Activated naive CD8-positive, alpha-beta T cell treated with anti-CD3 and anti-CD28 coated beads, Interleukin-2, amount 50 U/mL, for 24 hours (primary cell): ENCODE measurements at places on chromosomes 2 and 18.

- no peak for DNase-seq
- H3K27ac ChIP-seq = no peak overlapping the region
- no peaks in the 10 kb centered on the region for H3K36me3 ChIP-seq
- H3K27me3 ChIP-seq = no peaks in the 10 kb centered on the region
- H3K4me1 ChIP-seq = no peaks in the 10 kb centered on the region
- H3K4me3 ChIP-seq = no peak overlapping the region
These were observed 104.2 kb upstream of the RND3 start for GRCh38 chr2:150591496-150592285.

- peaks cover 6% of the 10 kb centered on the region for H3K4me1 ChIP-seq
- no peaks in the 10 kb centered on the region for H3K27me3 ChIP-seq
- H3K4me3 ChIP-seq = no peak overlapping the region
- H3K36me3 ChIP-seq = no peaks in the 10 kb centered on the region
- peak; percentile 39 for DNase-seq
- peak overlapping the region; percentile 84 for H3K27ac ChIP-seq
These were observed 58.7 kb upstream of the SP3 start for GRCh38 chr2:174023591-174024523.

DNA sequence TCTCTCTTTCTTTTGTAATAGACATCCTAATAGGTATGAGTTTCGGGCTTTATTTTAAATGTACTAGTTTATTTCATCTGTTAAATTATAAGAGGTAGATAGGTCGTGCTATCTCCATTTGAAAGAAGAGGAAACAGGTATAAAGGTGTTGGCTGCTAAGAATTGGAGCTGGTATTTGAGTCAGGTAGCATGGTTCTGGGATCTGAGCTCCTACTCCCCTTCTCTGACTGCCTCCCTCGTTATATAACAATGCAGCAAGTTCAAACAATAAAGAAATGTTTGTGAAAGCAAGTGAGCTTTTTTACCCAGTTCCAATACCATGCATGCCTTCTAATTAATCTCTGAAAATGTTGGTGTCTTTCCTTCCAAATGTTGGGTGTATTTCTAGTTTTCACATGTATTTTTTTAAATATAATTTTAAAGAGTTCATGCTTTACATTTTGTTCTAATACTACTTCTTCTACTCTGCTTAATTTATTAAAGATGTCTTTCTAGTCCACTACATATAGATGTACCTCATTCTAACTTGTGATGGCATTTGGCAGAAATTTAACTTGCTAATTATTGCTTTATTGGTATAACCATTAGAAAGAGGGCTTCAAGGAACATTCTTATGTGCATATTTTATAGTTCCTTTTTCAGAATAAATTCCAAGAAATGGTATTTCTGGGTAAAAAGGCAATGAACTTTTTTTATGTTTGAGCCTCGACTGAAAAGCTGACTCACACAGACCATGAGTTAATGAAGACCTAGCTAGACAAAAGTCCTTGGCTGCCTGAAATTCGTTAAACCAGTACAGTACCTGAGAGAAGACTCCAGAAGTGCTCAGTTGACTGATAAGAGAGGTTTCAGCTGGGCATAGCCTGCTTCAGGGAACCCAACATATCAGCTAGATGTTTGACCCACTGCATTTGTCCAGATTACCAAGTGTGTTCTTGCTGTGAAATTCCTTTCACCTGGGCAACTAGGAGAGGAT, 133.5 kb downstream of the CERS6 start:
- H3K4me1 ChIP-seq = peaks cover 32% of the 10 kb centered on the region
- no peaks in the 10 kb centered on the region for H3K27me3 ChIP-seq
- H3K4me3 ChIP-seq = no peak overlapping the region

GRCh38 chr2:136054856-136055255, 63.1 kb downstream of the CXCR4 start:
- no peaks in the 10 kb centered on the region for H3K27me3 ChIP-seq
- peaks cover 2% of the 10 kb centered on the region for H3K36me3 ChIP-seq
- peak overlapping the region; percentile 31 for H3K27ac ChIP-seq
- DNase-seq = no peak
- H3K4me3 ChIP-seq = no peak overlapping the region
- H3K4me1 ChIP-seq = peaks cover 90% of the 10 kb centered on the region

DNA sequence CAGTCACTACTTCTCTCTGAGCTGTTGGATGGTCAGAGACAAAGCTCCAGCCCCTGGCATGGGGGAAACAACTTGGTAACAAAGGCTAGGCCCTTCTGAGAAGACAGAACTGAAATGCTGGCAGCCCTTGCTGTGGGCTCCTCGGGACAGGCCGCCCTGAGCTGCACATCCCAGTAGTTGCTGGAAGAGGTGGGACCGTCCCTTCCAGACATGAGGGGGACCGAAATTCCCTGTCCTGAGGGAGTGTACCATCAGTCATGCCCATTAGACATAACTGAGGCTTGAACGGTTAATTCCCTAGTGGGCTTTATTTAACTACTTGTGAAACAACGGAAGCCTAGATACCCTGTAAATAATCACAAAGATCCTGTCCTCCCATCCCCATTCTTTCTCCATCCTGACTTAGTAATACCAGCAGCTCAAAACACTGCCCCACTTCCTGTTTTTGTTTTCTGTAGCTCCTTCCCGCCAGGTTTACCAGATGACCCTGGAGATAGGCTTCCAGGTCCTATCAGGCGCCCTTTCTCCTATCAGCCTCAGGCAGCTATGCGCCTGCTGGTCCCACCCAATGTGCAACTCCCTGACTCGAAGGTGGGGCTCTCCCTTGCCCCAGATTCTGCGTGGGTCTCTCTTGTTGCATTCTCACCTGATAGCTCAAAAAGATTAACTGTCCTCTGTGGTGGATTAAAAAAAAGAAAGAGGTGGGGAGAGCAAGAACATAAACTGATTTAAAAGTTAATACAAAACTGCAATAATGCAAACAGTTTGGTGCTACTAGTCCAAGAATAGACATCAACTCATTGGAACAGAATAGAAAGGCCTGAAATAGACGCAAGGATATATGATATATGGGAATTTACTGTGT, 37.0 kb upstream of the NT5DC4 start:
- no peaks in the 10 kb centered on the region for H3K27me3 ChIP-seq
- H3K36me3 ChIP-seq = no peaks in the 10 kb centered on the region
- H3K4me1 ChIP-seq = peaks cover 2% of the 10 kb centered on the region
- DNase-seq = no peak

DNA sequence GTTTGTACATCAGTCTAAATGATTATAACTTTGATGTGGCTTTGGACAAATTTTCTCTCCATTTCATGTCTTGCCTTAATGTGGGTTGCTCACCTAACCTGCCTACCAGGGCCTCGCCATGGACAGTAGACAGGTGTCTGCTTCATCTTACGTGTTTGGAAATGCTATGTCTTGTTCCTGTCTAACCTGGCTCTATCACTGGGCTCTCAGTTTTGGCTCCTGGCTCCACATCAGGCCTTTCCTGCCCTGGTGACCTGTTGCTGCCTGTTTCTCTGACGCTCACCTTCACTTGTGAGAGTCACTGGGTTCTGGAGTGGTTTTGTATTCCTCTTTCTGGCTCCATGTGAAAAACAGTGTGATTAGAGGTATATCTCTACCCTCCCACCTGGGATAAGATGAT, 65.9 kb downstream of the PHLPP1 start:
- H3K4me1 ChIP-seq = peaks cover 85% of the 10 kb centered on the region
- no peak overlapping the region for H3K4me3 ChIP-seq

GRCh38 chr2:15808944-15809343, 131.4 kb upstream of the MYCN start:
- H3K4me3 ChIP-seq = no peak overlapping the region
- H3K36me3 ChIP-seq = no peaks in the 10 kb centered on the region
- peaks cover 1% of the 10 kb centered on the region for H3K27me3 ChIP-seq
- no peak overlapping the region for H3K27ac ChIP-seq
- no peak for DNase-seq
- H3K4me1 ChIP-seq = no peaks in the 10 kb centered on the region

GRCh38 chr18:44791520-44791919, 110.8 kb downstream of the SETBP1 start:
- H3K4me3 ChIP-seq = no peak overlapping the region
- no peaks in the 10 kb centered on the region for H3K36me3 ChIP-seq
- DNase-seq = no peak
- peaks cover 6% of the 10 kb centered on the region for H3K27me3 ChIP-seq

DNA sequence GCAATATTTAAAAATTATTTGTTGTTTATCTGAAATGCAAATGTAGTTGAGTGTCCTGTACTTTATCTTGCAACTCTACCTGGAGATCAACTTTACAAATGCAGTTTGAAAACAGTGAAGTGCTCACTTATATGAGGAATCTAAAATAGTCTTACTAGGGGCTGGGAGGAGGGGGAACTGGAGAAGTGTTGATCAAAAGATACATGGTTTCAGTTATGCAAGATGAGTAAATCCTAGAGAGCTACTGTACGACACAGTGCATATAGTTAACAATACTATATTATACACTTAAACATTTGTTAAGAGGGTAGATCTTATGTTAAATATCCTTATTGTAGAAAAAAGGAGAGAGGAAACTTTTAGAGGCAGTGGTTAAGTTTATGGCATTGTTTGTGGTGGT, 241.9 kb downstream of the BCL11A start:
- H3K4me1 ChIP-seq = peaks cover 16% of the 10 kb centered on the region
- H3K27ac ChIP-seq = no peak overlapping the region
- H3K4me3 ChIP-seq = no peak overlapping the region
- DNase-seq = no peak
- H3K27me3 ChIP-seq = peaks cover 3% of the 10 kb centered on the region

GRCh38 chr2:60958800-60959199, 58.7 kb upstream of the PEX13 start:
- no peaks in the 10 kb centered on the region for H3K27me3 ChIP-seq
- H3K4me3 ChIP-seq = no peak overlapping the region
- no peak overlapping the region for H3K27ac ChIP-seq
- peaks cover 6% of the 10 kb centered on the region for H3K4me1 ChIP-seq
- DNase-seq = no peak

DNA sequence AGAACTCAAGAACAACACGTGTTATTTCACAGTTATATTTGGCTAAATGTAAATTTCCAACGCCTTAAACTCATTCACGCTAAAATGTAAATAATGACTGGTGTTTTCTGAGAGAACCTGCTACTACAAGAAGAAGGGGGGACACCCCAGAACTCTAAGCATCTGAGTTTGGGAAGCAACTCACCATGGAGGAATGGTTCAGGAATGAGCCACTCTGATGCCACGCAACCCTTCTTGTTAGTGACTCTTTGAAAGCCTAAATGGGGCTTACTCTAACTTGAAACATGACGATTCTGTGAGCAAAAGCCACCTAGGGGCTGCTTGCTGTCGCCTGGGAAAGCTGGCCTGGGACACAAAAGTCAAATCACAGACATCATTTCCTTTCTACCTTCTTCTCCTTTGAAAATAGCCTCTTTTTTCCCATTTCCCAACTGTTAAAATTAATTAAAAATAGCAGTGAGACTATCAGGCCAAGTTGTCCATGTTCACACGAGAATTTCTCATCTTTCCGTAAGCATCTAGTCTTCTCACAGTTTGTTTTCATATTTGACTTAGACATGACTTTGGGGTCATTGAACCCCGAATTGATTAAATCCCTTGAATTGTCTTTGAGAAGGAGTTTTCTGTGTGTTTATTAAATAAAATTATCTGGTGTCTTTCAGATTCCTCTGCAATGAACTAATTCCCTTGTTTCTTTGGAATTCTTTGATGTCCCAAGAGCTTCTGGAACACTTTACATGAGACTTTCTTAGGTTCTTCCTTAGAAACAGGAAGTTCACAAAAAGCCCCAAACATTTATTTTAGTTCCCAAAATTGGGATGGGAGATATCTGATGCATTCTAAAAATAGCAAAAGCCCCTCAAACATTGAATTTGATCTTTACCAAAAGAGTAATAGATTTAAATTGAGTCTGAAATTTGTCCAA, 75.5 kb upstream of the CABLES1 start:
- DNase-seq = no peak
- no peak overlapping the region for H3K27ac ChIP-seq
- H3K36me3 ChIP-seq = no peaks in the 10 kb centered on the region

- no peak overlapping the region for H3K27ac ChIP-seq
- H3K4me1 ChIP-seq = no peaks in the 10 kb centered on the region
- no peak overlapping the region for H3K4me3 ChIP-seq
- no peaks in the 10 kb centered on the region for H3K36me3 ChIP-seq
These were observed 121.0 kb downstream of the SUCLG1 start for GRCh38 chr2:84338069-84338468.

DNA sequence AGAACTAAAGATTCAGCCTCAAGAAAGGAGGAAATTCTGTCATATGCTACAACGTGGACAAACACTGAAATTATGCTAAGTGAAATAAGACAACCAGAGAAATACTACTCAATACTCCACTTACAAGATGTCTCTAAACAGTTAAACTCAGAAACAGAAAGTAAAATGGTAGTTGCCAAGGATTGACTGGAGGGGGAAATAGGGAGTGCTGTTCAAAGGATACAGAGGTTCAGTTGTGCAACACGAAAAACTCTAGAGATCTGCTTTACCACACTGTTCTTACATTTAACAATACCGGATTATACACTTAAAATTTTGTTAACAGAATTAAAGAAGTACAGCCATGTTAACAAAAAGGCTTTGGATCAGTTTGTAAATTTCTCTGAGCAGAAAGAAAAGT, 39.8 kb upstream of the C2orf15 start:
- no peaks in the 10 kb centered on the region for H3K27me3 ChIP-seq
- no peak overlapping the region for H3K4me3 ChIP-seq
- no peak for DNase-seq
- H3K27ac ChIP-seq = no peak overlapping the region

GRCh38 chr2:181471783-181472182, 14.6 kb downstream of the ITGA4 start:
- H3K27ac ChIP-seq = peak overlapping the region; percentile 75
- H3K36me3 ChIP-seq = peaks cover 63% of the 10 kb centered on the region
- no peak for DNase-seq

GRCh38 chr2:182541268-182541667, 114.4 kb upstream of the PDE1A start:
- no peak for DNase-seq
- no peaks in the 10 kb centered on the region for H3K27me3 ChIP-seq
- H3K4me1 ChIP-seq = no peaks in the 10 kb centered on the region

- DNase-seq = no peak
- peaks cover 6% of the 10 kb centered on the region for H3K36me3 ChIP-seq
- H3K27me3 ChIP-seq = no peaks in the 10 kb centered on the region
- H3K27ac ChIP-seq = peak overlapping the region; percentile 68
- peak overlapping the region; percentile 90 for H3K4me3 ChIP-seq
These were observed 588 bp upstream of the CCDC93 start for GRCh38 chr2:118014492-118014824.

DNA sequence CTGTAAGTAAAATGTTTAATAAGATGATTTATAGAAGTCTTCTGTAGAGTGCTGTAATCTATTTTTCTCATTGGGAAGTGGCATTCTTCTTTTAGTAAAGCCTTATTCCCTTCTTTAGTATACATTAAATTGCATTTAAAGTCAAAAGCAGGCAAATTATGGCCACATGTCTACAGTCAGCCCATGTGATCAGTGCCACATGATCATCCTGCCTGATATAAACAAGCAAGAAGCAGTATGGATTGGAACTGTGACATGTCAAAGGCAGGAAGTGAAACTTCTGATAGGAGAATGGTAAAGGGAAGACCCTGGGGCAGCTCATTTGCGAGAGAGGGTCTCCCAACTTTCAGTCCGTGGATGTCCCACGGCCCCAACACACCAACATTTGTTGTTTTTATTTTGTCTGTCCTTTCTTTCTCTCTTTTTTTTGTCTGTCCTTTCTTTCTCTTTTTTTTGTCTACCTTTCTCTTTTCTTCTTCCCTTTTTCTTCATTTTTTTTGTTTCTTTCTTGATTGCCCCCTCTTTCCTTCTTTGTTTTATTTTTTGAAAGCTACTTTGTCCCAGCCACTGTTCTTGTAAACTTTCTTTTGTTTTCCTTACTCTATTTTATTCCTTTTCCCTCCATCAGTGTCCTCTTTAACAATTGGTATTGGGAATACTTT, 154.9 kb downstream of the DTNA start:
- no peak overlapping the region for H3K4me3 ChIP-seq
- H3K36me3 ChIP-seq = no peaks in the 10 kb centered on the region
- peaks cover 2% of the 10 kb centered on the region for H3K27me3 ChIP-seq
- H3K4me1 ChIP-seq = peaks cover 61% of the 10 kb centered on the region
- no peak overlapping the region for H3K27ac ChIP-seq
